ENCODE measurements at places on chromosomes 7 and 10.
A peak's percentile ranks its signal among the peaks of the same experiment; 100 is the strongest.

- peak; percentile 33 for DNase-seq
These were observed 458.8 kb downstream of the SORCS1 start for GRCh38 chr10:106705681-106706100.

- DNase-seq = no peak
These were observed 74.1 kb upstream of the PRKG1 start for GRCh38 chr10:51000164-51000563.

DNA sequence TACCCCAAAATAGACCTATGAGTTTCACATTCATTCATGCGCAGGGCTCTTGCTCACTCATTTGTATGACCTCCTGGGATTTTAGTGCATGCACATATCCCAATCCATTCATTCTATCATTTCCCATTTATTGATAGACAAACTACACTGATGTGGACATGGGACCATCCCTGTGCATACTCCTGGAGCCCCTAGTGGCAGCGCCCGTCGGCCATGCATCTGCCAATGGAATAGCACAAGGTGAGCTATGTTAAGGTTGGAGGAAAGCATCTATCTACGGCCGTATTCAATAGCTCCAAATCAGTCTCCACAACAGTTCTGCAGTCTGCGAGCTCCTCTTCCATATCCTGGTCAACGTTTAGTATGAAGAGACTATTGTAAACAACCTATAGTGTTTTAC, 31.7 kb upstream of the FIGNL1 start:
- no peak for DNase-seq

DNA sequence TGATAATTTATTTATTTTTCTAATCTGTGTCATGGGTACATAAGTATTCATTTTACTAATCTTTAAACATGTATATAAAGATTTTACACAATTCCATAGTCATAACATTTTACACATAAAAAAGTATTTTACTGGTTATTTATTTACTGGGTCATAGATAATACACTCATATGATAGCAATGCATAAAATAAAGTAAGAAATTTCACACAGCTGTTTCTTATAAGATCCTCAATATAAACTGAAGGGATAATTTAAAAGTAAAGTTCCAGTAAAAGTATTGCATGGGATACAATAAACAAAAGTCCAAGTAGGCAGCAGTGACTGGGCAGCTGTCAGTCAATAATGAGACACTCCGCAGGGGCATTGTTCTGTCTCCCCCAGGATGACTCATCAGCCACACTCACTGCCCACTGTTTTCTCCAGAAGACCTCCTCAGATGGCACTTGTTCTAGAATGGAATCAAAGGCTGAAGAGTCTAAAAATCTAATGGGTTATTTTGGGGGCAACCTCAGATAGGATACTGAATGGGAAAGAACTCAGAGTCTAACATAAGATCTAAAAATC, 32.7 kb downstream of the DPY19L1 start:
- DNase-seq = no peak

DNA sequence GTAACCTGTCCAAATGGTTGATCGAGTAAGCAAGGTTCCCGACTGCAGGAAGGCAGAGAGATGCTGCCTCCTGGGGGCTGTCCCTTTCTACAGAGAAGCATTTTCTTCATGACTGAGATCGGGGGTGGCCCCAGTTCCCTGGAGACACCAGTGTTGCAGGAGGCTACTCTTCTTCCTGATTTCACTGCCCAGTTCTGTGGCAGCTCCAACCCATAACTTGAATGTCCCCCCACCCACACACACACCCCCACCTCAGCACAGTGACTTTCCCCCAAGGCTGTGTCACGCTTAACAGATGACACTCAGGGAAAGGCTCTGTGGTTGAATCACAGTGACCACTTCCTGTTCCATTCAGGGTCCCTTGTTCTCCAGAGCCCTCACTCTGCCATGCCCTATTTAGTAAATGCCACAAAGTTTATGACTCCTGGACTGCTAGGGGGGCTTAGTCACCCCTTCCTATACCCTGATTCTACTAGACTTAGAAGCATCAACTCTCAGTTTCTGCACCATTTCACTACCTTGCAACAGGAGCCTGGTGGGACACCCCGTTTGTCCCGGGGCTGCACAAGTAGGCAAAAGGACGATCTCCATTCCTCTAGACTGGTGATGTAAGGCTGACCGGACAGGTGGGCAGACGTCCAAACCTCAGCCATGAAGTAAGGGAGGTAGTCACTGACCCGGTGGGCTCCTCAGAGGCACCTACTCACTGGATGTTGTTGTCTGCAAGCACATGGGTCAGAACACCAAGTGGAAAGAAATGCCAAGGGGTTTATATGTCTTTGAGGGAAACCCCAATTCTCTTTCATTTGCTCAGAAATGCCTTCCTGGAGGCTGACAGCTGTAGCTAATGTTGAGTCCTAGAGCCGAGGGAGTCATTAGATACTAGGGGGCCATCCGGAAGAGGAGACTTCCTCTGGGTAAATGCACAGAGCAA, 31.3 kb upstream of the SMC3 start:
- no peak for DNase-seq

DNA sequence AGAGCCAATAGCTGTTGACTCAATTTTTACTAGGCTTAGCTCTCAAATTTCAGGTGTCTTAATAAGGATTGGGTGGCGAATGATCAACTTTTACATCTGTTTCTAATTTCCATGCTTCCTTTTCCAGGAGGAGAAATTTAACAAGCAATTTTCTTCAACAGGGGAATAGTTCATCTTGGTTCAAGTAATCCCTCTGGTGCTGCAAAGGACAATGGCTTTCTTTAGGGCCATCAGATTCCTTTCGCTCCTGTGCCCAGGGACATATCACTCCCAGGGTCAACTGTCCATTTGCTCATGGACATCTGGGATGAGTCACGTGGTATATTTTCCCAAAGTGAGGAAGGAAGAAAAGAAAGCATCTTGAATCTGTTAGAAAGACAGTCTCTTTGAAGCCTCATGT, 313.3 kb downstream of the FRMD4A start:
- peak; percentile 47 for DNase-seq

DNA sequence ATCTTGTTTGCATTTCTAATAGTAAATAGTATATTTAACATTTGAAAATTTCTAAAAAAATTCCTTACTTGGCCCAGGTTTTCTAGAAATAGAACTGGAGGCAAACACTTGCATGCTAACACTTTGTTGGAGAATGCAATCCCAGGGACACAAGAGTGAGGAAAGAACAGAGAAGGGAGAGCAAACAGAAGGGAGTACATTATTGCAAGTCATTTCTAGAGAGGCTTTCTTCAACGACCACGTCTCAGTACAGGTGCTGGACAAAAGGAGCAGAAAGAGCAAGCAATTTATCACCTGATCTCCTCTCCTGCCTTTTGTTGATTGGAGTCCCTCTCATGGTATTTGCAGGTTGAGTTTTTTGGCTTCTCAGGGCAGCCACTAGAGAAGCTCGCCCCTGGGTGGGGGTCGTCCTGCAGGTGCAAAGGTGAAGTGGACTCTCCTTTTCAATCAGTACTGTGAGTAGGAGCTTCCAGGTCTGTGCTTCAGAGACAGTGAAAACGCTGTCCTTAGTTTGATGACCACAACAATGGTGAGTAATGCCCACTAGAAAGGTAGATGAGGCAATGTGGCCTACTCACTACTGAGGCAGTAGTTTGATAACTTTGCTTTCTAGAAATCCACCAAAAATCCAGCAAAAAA, 5.2 kb downstream of the CPED1 start:
- no peak for DNase-seq

- no peak for DNase-seq
These were observed 92.7 kb downstream of the ANKRD61 start for GRCh38 chr7:6123843-6124242.

DNA sequence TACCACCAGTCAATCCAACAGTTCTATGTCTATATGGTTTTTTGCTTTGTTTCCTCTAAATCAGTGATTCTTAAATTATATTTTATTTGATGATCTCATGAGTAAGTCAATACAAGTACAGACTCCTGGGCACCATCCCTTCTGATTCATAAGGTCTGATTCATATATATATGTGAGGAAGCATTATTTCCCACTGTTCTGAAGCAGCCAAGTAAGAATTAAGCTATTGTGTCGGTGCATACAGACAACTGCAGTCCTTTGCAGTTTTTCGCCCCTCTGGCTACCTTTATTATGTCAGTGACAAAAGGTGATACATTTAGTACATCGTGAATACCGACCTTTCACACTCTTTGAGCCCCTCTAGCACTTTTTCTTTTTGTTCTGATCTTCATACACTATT, 1079.6 kb upstream of the C7orf33 start:
- no peak for DNase-seq

Data from skin of body (tissue), 3 donors.